ENCODE measurements at places on chromosomes 3 and 15.

DNA sequence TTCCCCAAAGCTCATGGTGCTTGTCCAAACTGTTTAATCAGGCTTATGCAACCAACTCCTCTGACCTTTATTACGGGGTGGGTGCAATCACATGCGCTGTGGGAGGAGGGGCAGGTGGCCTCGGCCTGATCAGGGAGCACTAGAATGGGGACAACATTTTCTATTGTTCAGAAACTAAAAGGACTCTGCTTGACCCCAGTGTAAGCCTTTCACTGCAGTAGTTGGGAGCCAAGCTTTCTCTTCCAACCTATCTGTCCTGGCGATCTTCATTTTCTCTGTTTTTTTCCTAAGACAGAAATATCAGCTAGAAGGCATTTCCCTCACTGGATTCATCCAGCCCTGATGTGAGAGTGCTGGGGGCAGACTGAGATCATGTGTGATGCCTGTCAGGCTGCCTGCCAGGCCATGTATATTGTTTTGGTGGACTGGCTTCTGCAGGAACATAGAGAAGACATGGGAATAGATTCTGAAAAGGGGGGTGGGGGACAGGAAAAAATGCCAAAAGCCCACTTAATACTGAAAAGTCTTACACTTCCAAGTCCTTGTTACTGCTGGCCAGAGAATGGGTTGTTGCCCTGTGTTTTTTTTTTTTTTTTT, 627.0 kb upstream of the TBL1XR1 start:
- DNase-seq: no peak

DNA sequence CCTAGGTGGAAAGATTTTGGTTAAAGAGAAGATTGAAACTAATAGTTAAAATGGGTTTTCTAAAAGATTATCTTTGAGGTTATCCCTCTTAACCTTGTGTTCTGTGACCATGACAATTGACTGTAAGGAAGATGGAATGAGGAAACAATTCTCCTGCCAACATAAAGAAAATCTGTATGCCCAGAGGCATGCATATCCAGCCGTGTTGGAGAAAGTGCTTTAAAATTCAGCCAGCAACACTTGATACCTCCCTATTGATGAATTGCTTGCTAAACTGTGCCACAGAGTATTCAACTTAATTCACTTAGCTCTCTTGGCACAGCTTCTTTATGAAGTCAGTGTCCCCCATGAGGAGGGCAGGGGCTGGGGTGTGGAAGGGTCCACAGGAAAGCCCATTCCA, 203.5 kb downstream of the UBE2E2 start:
- no peak for DNase-seq

DNA sequence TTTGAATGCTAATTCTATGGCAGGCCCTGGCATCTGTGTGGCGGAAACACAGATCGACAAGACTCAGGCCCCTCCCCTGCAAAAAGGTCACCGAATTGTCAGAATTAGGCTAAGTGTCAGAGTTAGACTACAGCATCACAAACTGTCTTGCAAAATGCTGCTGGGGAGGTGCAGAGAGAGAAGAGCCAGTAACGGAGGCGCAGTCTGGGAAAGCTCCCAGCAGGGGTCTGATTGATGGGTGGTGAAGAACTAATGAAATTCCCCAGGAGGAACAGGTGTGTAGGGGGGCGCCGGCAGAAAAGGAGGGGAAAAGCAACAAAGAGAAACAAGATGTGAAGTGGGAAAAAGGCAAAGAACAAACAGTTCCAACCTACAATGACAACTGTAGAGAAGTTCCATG, 72.7 kb upstream of the TAMM41 start:
- no peak for DNase-seq

DNA sequence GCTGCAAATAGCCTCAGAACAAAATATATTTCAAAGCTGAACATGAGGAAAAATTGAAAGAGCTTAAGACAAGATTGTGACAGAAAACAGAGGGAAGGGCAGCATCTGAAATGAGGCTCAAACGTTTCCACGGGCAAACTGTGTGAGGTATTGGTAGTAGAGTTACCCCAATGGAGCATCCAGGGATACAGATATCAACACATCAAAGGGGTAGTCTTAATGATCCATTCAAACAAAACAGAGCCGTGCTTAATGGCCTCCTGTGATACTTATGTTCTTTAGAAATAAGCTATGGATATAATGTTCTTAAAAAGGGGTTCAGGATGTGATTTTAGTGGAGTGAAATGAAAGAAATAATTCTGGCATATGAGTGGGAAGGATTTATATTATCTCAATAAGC, 430.3 kb upstream of the PDZRN3 start:
- no peak for DNase-seq

DNA sequence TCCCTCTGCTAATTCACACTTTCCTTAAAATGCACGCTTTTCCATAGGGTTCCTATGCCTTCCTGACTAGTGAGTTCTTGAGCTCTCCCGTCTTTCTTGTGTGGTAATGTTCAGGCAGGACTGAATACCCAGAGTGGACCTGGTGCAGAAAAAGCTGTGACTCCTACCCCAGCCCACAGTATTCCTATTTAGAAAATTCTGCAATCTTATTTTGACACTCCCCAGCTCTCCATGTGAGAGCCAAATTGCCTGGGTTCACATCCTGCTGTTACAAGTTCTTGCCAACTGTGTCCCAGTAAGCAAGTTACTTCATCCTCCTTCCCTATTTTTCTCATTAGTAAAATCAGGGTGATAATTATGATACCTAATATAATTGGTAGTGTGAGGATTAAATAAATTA, 290.8 kb upstream of the SLCO3A1 start:
- DNase-seq: no peak

GRCh38 chr3:128052595-128053351, 536 bp downstream of the SEC61A1 start:
- DNase-seq: no peak

DNA sequence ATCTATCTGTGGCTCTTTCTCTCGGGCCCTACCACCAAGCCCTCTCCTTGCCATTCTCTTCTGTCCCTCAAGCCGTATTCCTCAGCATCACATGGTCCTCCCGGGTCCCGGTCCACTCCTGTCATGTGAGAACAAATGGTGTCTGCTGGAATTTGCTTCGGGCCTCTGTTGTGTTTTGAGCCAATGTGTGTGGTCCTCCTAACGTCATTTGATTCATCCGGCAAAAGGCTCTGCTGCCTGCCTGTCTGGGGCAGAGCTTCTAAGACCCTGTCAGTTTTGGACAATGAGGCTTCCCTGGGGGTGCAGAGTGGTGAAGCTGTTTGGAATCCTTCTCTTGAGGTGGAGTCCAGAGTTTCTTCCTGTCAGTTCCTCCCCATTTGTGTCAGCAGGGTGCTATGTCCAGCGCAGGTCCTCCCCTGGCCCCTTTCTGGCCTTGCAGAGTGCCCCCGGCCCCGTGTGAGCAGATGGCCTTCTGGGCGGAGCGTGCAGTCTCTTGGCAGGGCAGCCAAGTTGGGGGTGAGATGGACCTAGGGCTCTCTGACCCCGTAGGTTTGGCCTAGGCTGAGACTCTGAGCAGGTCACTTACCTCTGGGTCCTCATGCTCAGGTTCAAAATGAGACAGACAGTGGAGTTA, 93.6 kb downstream of the APBA2 start:
- DNase-seq: no peak

DNA sequence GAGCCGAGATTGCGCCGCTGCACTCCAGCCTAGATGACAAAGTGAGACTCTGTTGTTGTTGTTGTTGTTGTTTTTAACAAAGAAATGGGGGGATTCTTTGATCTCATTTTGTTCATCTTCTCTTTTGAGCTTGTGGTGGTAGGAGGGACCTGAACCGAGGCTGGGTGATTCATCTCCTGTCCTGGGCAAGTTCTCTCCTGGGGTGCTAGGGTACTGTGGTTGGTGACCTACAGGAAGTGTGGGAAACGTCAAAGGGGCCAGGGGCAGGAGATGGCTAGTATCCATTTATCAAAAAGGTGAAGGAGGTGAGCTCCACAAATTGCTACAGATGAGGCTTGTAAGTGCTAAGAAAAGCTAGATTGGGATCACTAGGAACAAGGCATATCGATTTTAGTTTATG, 14.3 kb downstream of the PPCDC start:
- DNase-seq: no peak

GRCh38 chr3:32106929-32107362, 526 bp downstream of the GPD1L start:
- no peak for DNase-seq

- no peak for DNase-seq
Observed at GRCh38 chr15:52805351-52806283, 15.5 kb upstream of the ONECUT1 start.

- DNase-seq: no peak
Observed at GRCh38 chr3:171803044-171803443, 7.2 kb downstream of the PLD1 start.

DNA sequence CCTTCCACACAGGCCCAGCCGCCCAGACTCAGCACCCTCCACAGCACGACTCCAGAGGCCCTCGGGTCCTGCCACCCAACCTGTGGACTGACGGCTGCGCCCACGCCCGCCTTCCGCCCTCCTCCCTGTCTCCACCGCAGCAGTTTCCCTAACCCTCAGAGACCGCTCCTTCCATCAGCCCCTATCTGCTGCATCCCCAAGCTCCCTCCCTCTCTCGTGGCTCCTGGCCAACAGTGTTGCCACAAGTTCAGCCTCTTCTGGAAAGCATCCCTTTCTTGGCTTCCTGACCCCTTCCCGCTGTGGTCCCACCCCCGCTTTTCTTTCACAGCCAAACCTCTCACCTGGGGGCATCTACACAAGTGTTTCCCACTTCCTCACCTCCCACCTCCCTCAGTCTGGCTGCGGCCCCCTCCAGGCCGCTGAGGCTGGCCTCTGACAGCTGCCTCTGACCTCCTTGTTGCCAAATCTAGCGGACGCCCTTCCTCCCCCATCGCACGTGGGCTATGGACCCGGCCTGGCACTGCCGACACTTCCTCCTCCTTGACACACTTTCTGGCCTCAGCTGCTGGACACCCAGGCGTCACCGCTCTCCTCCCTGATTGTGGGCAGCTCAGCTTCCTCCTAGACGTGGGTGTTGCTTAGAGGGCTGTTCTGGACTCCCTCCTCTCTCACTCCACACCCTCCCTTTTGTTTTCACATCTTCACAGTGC, 168.8 kb upstream of the TLE3 start:
- no peak for DNase-seq

DNA sequence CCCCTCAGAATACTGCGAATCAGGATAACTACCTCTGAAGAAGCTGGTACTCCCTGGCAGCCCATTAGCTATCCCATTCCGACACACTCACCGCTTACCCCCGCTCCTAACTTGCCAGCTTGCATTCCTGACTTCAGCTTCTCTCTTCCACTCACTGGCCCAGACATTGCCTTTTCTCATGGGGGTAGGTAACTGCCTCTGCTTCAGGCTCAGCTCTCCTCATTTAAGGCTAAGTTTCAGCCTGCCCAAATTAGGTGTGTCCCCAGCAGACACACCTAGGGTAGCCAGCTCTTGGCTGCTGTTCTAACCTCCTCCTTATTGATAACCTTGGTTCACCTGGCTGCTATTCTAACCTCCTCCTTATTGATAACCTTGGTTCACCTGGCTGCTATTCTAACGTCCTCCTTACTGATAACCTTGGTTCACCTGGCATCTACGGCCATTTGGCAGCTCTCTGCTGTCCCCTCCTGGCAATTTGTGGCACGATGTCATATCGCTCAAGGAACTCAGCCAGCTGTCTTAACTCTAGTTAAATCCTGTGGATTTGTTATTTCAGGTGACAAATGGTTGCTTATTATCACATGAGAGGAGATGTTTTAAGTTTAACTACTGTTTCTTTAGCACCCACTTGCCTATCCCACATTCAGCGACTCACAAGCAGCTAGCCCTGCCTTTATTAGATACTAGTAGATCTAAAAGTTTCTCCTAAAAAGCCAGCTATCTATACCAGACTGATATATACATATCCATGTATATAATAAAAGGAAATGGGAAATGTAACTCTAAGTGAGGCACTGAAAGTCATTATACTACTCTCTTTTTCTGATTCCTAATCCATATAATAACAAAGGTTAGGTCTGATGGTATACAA, 106.5 kb upstream of the ACP3 start:
- DNase-seq: no peak

Measured in T-helper 17 cell (primary cell).